ENCODE measurements at places on chromosomes 16 and 17. TPM values are rescaled to one million over a fixed set of nuclear protein-coding genes. Genes with fewer than 3 reads are reported as not detected.

Gene PLEKHG4
- 4.9 TPM for total RNA-seq

Gene ZG16
- not detected for total RNA-seq

Gene NPIPB5
- 9.7 TPM for total RNA-seq

Gene BCL6B
- total RNA-seq = not detected

Gene PABPN1L
- total RNA-seq = not detected

Gene GALR2
- total RNA-seq = not detected
